ENCODE measurements at places on chromosomes 3 and 15. TPM values are rescaled to one million over a fixed set of nuclear protein-coding genes. Genes with fewer than 3 reads are reported as not detected.

The HGD gene
- under 0.01 TPM for total RNA-seq

The DLL4 gene
- 0.33 TPM for total RNA-seq

The IGSF10 gene
- under 0.01 TPM for total RNA-seq

The NR2E3 gene
- not detected for total RNA-seq

The PPP2R3A gene
- total RNA-seq: 17.0 TPM

The GRIP2 gene
- total RNA-seq: not detected

The ZNF385D gene
- not detected for total RNA-seq

The SEMA6D gene
- 31.0 TPM for total RNA-seq

The IL5RA gene
- under 0.01 TPM for total RNA-seq

The LINGO1 gene
- total RNA-seq: 4.7 TPM

The MYH15 gene
- total RNA-seq: 0.36 TPM

The SIDT1 gene
- under 0.01 TPM for total RNA-seq

The TMA7 gene
- total RNA-seq: 238 TPM

The DUOX1 gene
- total RNA-seq: not detected

All from melanocyte of skin (primary cell).